ENCODE measurements at places on chromosomes 16 and 17.

DNA sequence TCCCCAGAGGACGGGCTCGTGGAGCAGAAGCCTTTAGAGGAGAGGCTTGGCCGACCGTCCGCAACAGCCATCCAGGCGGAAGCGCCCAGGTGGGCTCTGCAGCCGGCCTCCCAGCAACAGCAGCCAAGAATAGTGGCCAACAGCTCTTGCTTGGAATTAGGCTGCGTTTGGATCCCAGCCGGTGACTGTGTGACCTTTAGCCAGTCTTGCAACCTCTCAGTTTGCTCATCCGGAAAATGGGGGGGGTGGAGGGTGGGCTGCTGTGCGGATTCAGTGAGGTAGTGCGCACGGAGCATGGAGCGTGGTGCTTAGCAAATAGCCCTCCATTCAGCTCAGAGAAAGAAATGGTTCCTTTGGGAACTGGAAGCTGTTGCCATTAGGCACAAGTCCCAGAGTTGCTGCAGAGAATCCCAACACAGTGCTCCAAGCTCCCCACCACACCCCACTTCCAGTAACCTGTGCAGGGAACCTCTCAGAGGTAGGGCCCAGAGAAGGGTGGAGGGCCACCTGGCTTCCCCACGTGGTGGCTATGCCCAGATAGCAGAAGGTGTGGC, 46.7 kb downstream of the RTN4RL1 start:
- DNase-seq = no peak

DNA sequence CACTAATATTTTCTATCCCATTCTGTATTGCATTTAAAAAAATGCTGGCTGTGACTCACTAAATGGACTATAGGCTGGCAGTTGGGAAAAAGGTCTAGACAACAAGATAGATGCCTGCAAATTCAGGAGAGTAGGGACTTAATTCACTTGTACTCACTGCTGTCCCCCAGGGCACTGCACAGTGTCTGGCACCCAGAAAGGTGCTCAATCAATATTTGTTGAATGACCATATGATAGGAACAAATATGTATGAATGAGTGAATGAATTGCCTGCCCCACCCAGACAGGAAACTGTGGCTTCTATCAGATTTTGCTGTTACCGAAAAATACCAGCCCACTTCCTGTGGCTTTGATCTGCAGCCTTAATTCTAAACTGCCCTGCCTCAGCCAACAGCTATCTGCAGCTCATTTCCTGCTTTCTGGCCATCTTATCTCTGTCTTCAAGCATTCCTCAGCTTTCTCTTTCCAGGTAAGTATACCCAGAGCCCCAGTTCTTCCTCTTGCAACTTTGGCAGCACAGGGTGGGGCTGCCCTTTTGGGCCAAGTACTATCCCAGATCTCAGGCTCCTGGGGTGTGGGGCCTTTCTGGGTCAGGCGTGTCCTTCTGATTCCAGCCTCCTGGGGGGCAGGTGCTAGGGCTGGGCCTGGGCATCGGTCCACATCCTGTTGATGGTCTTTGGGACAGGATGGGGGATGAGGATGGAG, 15.3 kb upstream of the TNS4 start:
- no peak for DNase-seq

GRCh38 chr17:2855063-2855600, 58.9 kb downstream of the RAP1GAP2 start:
- DNase-seq = no peak

DNA sequence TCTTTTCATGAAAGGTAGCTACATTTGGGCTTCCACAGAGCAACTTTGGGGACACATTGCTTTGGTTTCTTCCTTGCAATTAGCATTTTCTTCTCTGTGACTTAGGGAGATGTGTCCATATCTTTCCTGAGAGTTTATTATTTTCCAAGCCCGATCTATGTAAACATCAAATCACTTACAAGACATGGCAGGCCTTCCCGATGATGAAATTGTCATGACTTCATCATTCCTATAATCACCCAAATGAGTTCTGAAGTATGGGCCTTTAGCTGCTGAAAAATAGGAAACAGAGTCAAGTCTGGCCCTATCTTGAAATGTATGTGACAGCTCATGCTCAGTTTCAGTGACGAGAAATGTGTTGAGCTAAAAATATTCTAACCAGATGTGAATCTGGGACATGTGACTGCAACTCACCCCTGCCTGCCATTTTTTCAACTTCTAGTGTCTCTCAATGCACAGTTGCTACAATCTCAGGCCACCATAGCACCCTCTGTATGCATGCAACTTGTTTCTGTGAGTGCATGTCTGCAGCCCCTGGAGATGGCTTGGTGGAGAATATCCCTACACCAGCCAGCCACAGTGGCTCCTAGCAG, 199.6 kb upstream of the MAF start:
- no peak for DNase-seq

DNA sequence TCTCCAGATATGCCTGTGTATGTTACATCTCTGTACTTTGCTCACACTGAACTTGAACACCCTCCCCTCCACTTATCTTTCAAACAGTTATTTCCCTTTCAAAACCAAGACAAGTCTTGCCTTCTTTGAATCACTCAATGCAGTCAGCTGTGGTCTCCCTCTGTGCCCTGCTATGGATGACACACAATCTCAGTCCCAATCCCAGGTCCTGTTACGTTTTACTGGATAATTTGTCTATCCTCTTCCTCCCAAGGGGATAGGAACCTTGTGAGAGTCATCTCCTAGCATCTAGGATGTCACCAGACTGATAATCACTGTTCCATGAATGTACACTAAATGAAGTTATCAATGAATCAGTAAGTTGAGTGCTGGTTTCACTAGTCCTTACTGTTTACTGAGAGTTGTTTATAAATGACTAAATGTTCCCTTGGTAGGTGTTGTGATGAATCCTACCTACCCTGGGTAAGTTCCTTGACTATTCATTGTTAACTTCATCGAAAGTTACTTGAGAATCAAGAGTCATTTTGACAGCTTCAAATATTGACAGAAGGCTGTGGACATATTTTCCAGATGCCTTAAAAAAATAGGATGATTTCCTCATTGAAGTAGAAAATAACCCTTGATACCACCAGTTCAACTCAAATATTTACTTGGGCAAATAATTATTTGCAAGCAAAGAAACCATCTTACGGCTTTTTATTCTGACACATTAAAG, 244.9 kb downstream of the PRKCA start:
- no peak for DNase-seq

DNA sequence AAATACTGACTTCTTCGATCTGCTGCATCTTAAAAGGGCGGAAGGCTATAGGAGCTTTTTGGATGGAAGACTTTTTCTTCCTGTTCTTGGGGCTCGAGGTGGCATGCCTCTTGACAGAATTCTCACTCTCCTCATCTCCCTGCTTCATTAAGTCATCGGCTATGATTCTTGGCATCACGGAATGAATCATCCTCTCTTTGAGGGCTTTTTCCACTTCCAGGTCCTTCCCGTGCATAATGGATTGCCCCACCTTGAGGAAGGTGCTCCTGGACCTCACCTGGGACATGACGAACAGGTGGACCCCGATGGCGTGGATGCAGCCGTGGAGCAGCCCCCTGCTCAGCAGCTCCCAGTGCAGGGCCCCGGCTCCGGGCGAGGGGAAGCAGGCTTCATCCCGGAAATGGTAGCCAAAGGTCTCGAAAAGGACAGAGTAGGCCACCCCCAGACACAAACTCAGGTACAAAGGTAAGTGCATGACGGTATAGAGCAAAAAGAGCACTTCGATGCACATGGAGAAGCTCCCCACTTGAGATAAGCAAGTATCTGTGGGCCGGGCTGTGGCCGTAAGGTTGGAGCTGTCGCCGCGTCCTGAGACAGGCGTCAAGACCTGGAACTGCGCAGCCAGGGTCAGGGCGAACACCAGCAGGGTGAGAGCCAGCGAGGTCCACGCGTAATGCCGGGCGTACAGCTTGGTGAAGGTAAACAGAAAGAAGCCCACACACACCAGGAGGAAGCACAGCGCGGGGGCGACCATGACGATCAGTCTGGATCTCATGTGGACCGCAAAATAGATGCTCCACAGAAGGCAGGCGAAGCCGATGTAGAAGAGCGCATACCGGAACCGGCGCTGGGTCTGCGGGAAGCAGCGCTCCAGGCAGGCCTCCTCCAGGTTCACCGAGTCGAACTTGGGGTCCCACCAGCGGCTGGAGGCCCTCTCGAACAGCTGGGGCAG, 1.7 kb downstream of the ADCY9 start:
- DNase-seq = no peak

GRCh38 chr16:3637371-3637923, 17.0 kb upstream of the DNASE1 start:
- no peak for DNase-seq

DNA sequence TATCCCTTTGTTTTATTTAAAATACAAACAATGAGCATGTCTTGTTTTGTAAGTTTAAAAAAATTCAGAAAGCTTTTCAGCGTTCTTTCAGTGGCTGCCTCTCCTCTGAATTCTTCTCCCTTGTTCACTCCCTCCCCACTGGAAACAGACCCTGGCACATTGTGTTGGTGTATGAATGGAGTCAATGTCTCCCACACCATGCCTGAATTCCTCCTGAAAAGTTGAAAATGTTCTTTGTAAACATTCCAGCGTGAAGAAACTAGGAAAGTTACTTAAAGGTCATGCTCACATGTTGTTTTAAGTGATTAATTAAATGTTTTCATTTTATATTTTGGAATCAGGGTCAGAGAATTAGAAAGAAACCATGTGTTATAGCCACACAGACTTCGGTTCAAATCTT, 136.9 kb upstream of the DYNLRB2 start:
- DNase-seq = no peak

DNA sequence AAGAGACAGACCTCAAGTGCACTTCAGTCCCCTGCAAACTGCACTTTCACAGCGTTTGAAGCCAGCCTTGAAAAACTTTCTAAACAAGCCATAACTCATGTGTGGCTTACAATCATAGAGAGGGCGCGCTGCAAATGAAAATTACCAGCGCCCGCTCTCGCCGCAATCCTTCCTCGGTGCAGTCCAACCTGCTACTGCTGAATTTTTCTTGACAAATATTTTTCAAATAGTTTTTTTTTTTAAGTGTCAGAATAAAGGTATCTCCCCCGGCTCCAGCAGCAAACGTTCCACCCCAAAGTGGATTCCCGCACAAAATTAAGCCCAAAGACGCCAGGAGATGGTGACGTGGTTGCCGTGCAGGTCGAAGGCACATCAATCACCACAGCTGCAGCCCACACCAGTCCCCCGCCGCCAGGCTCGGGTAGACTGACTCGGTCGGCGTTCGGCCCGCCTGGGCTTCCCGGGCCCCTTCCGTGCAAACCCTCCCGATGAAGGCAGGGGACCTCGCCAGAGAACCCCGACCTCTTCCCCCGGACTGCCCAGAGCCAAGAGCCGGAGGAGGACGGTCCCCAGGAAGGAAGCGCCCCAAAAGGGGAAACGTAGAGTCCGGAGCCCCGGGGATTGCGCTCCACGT, 630 bp downstream of the GRB2 start:
- DNase-seq = no peak

GRCh38 chr16:83705856-83706255, 101.9 kb upstream of the HSBP1 start:
- peak; percentile 60 for DNase-seq

DNA sequence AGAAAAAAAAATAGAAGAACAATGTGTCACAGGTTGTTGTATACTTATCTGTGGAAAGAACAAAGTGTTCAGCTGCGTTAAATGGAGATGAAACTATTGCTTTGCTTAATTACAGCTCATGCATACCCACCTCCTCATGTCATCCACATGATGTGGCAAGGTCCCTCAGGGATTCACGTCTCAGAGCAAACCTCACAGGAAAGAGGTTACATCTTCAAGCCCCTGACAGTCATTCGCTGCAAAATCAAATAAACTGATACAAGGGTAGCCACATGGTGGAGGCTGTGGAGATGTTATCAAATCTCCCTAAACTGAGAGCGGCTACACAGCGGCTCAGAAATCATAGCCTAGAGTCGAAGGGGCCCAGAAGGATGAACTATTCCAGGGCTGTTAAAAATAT, 21.1 kb downstream of the GINS3 start:
- no peak for DNase-seq

GRCh38 chr16:84284154-84284722, 10.4 kb upstream of the WFDC1 start:
- no peak for DNase-seq

- DNase-seq = no peak
These were observed 91.0 kb downstream of the ZDHHC7 start for GRCh38 chr16:84920333-84920732.

DNA sequence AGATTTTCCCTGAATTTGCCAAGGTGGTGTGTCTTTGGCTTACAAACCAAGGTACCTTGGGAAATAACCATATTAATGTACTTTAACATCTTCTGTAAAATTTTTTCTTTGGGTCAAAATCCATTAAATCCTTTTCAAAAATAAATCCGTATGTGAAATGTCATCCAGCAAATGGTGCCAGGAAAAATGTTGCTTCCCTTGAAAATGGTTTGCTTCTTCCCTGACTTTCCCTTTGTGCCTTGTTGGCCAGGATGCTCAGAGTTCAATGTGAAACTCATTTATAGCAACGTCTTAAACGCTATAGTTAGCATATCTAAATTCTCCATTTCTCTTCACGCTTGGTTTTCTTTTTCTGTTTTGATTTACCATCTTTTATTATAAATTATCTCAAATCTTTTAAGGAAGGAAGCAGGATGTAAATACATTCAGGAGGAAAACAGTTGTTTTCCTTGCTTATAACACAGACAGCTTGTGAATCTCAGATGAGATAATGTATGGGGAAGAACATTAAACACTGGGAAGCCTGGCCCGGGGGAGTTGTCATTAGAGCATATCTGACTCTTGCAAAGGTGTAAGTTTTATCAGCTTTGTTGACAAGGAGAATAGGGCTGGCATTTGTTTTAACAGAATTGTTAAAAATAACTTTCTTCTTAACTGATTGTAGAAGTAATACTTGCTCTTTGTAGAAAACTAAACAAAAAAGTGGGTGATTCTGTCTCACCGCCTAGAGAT, 42.1 kb downstream of the GPRC5B start:
- DNase-seq = no peak

DNA sequence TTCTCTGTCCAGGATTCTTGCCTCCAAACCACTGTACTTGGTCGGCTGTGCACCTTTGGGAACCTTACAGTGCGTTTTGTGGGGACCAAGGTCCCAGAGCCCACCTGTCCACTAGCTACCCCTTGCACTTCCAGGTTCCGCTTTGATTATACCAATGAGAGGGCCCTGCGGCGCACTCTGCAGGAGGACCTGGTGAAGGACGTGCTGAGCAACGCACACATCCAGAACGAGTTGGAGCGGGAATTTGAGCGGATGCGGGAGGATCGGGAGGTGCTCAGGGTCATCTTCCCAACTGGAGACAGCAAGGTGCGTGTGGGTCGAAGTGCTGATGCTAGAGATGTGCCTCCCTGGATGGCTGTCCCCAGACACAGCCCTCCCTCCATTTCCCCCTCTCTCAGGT, 18.8 kb downstream of the POLR2A start:
- DNase-seq = no peak

DNA sequence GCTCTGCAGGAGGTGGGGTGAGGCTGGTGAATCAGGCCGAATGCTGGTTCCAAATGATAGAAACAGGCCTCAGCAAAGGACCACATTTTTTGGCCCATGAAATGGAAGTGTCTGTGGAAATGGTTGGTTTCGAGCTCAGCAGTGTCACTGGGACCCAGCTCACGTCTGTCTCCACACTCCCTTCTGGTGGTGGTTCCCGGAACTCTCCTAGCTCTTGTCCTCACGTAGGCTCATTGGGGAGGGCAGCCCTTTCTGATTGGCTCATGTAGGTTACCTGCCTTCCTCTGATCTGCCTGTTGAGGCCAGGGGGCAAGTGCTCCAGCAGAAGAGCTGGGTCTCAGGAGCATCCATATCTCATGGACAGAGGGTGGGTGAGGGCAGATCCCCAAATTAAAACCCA, 4.0 kb downstream of the ALG1 start:
- no peak for DNase-seq

- no peak for DNase-seq
These were observed at the start of gene MXRA7 for GRCh38 chr17:76710863-76711611. Gene MXRA7 (minus strand): TSS chr17:76710965. CDS start chr17:76710946, 19 bp downstream.

GRCh38 chr17:38749223-38750043, 1.3 kb upstream of the PCGF2 start:
- no peak for DNase-seq

Data from non-pigmented ciliary epithelial cell (primary cell).